Tibial artery (tissue), 4 donors: ENCODE measurements at places on chromosomes 6 and 20.

DNA sequence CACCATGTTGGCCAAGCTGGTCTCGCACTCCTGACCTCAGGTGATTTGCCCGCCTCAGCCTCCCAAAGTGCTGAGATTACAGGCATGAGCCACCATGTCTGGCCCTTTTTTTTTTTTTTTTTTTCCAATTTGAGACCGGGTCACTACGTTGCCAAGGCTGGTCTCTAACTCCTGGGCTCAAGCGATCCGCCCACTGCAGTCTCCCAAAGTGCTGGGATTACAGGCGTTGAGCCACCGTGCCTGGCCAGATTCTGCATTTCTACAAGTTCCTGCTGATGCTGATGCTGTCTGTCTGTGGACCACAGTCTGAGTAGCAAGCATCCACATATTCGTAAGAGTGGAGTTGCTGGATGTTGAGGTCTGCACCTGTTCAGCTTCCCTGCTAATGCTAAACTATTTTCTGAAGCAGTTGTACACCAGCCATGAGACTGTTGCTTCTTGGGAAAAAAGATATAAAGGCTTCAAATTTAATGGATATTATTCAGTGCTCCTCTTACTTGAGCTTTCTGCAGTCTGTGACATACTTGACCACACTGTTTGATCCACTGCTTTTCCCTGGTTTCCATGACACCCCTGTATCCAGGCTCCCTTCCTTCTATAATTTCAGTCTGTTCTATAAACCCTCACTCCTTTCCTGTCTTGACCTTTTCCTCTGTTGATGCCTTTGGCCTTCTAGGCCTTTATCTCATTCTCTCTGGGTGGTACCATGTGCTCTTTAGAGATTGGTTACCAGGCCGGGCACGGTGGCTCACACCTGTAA lies 10.1 kb upstream of the ZBTB12 start:
- no peak for DNase-seq

DNA sequence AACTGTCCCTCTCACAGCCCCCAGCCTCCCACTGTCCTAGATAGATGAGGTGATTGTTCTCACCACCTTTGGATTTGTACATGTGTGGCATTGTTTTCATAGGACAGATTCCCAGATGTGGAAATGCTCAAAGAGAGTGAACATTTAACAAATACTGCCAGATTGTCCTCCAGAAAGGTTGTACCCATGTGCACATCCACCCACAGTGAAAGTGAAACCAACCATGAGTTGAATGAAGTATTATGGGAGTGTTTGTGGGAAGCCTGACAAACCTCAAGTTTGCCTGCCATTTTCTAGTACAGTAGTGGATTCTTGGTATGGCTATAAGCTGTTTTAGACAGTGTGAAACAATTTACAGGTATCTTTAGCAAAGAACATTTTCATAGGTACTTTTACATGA lies 42.7 kb downstream of the ANKRD6 start:
- no peak for DNase-seq

GRCh38 chr6:111517965-111518364 lies 34.9 kb upstream of the REV3L start:
- DNase-seq: no peak

DNA sequence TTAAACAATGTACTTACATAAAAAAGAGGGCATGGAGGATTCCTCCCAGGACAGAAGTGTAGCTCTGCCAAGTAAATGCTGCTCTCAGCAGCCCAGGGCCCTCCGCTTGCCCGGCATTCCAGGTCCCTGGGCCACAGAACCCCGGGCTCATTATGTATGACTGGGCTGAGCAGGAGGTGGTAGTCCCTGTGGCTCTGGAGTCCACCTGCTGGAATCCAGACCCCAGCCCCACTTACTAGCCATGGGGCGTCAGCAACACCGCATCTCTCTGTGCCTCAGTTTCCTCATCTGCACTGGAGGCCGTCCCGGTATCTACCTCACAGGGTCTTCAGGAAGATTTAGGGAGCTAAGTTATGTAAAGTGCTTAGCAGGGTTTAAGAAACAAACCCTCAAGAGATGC lies 55.4 kb downstream of the PSMG4 start:
- DNase-seq: peak; percentile 17

- no peak for DNase-seq
These were observed 63.9 kb downstream of the CD164 start for GRCh38 chr6:109318328-109318876.

DNA sequence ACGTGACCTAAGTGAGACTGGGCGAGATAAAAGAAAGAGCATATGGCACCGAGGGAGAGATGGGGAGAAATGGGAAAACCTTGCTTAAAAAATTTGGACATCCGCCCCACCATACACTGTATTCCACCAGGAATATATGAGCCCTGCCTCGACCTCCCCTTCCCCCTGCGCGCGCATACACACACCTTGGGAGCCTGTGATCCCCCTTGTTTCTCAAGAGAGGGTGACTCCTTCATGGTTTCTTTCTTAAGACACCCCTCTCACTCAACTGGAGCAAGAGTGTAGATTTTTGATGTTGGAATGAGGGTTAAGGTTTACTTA lies 480 bp downstream of the ABCF1 start:
- no peak for DNase-seq

DNA sequence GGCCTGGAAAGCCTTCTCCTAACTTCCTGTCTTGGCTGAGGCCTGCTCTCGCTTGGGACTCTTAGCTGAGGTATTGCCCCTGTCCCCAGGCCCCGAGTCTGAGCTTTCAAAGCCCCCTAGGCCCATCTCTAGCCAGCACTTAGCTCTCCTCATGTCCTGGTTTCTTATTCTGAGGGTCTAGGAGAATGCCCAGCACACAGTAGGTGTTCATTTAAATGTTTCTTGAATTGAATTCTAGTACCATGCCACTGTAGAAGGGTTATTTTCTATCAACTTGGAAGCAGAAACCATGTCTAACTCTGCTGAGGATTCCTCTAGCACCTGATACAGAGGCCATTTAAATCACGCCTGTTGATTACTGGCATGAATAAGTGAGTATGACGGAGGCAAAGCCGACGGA lies 98.5 kb downstream of the VEGFA start:
- no peak for DNase-seq

DNA sequence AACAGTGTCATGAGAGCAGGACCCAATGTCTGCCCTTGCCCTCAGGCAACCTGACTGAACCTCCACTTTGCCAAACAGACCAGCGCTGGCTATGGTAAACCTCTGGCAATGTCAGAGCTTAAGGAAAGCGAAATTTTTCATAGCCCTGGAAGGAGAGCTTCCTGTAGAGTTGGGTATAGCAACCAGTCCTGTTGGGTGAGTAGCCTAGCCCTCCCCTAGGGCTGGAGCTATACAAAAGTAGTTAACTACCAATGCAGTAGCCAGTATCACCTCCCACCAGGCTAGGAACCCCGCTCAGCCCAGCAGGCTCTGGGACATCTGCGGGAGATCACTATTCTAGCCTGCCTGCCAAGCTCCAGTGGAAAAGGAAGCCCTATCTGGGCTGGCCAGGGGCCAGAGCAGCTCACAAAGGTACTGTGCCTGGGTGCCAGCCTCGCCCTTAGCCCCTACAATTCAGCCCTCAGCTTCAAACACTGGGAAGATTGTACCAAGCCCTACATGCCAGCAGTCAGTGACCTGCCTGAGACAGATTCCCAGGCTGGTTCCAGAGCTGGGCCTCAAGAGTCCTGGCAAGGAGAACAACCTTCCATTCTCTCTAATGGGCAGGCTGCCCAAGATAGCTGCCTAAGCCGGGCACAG lies 7.9 kb downstream of the WFDC3 start:
- DNase-seq: no peak

DNA sequence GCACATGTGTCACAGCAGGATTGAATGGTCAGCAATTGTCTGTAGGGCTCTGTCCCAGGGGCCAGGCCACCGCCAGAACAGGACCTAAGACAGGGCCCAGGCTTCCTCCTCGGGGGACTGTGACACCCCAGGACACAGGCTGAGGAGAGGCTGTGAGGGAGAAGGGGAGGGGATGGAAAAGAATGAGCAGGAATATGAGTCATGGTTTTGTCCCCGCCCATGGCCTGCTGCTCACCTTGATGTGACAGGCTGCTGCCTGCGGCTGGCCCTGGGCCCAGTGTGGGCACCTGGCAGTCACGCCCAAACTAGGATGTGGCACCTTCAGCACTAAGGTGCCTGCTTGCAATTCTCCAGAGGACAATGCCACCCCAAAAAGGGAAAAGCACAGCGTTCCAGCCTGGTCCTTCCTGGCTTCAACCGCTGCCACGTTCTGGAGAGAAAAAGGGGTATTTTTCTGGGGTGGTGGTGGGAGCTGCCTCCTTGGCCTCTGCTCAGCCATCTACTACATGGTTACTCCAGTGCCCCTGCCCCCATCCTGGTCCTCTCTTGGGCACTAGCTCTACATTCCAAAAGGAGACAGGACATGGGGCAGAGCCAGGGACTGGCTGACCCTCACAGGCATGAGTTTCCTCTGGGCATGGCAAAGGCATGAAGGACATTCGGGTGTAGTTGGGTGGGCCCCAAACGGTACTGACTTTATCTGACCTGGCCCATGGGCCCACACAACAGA lies 93.4 kb downstream of the SLC22A23 start:
- DNase-seq: no peak

- no peak for DNase-seq
These were observed 188.7 kb upstream of the GMDS start for GRCh38 chr6:2434116-2434515.

DNA sequence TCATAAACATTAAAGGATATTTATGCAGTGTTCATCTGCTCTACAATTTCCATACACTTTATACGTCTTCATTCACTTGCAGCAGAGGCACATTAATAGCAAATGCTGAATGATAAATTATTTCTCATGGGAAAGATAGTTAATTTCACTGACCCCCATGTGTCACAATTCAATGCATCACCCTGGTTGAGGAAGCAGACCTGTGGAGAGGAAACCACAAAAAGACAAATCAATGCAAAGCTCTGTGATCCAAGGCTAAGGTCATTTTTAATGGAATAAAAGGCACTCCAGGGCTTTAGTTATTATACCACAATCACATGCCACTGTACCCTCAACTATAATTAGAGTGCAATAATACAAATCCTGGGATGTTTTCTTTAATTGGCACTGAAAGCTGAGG lies 40.3 kb upstream of the TENT5A start:
- DNase-seq: no peak

DNA sequence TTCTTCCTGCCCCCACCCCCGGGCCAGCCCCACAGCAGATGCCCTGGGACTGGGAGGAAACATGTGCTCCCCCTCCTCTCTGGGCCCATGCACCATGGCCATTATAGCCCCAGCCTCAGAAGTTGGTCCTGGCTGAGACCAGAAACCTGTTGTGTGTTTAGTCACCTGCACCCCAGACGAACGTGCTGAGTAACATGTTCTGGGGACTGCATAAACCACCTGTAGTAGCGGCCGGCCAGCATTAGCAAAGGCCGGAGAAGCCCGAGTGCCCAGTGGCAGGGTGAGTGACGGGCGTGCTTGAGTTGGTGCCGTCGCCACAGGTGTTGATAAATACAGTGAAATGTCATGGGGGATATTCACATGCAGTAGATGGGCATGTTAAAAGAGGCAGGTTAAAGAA lies 73.9 kb downstream of the TCP11 start:
- no peak for DNase-seq

GRCh38 chr20:10022625-10023024 lies 12.2 kb upstream of the ANKEF1 start:
- no peak for DNase-seq

GRCh38 chr6:1618311-1619097 lies 8.8 kb downstream of the FOXC1 start:
- no peak for DNase-seq

GRCh38 chr6:31351033-31351380 lies 6.0 kb downstream of the HLA-B start:
- no peak for DNase-seq

DNA sequence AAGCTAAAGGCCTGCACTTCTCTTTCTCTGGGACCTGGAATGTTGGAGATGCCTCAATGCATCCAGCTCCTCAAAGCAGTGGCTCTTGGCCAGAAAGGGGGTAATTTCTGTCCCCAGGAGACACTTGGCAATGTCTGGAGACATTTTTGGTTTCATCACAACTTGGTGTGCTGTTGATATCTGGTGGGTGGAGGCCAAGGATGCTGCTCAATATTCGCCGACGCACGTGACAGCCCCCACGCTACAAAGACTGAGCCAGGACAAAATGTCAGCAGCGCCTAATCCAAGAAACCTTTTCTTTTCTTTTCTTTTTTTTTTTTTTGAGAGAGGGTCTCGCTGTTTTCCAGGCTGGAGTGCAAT lies 79.8 kb downstream of the SULF2 start:
- no peak for DNase-seq

- no peak for DNase-seq
These were observed 26.5 kb downstream of the HIVEP2 start for GRCh38 chr6:142918339-142919042.

- DNase-seq: peak; percentile 56
These were observed 15.5 kb upstream of the RBM38 start for GRCh38 chr20:57375652-57376230.

DNA sequence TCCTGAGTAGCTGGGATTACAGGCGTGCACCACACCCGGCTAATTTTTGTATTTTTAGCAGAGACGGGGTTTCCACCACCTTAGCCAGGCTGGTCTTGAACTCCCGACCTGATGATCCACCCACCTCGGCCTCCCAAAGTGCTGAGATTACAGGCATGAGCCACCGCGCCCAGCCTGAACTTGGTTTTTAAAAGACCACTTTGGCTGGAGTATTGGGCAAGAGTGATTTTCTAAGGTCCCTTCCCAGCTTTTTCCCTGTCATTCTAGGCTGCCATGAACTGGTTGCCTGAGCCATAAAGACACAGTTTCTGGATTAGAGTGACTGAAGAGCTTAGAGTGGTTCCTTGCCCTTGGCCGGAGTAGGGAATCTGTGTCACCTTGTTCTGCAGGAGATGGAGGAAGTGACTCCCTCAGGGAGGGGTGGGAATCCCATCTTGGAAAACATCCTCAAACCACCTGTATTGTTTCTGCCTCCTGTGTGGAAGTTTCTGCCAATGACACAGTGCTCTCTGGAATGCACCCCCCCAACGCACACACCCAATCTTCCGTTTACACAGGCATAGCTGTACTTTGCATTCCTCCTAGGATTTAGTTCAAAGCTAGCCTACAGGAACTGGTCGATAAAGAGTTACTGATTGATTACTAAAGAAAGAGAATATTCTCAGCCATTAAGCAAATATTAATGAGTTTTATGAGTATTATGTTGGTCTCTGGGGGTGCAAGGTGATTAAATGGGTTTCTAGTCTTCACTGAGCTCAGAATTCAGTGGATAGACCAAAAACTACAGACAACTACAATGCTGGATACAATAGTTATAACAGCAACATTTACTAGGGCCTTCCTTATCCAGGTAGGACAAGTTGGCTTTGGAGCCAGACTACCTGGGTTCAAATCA lies 18.2 kb downstream of the BCL2L1 start:
- DNase-seq: no peak

- no peak for DNase-seq
These were observed 735.0 kb downstream of the EPHA7 start for GRCh38 chr6:92684386-92684785.

- DNase-seq: peak; percentile 90
These were observed 72.9 kb upstream of the MYL9 start for GRCh38 chr20:36468149-36469000.

- no peak for DNase-seq
These were observed 96.5 kb upstream of the SCP2D1 start for GRCh38 chr20:18717062-18717461.
